ENCODE measurements at places on chromosomes 4 and X.

GRCh38 chr4:15774020-15774420 lies 4.1 kb upstream of the CD38 start:
- no peak for DNase-seq

DNA sequence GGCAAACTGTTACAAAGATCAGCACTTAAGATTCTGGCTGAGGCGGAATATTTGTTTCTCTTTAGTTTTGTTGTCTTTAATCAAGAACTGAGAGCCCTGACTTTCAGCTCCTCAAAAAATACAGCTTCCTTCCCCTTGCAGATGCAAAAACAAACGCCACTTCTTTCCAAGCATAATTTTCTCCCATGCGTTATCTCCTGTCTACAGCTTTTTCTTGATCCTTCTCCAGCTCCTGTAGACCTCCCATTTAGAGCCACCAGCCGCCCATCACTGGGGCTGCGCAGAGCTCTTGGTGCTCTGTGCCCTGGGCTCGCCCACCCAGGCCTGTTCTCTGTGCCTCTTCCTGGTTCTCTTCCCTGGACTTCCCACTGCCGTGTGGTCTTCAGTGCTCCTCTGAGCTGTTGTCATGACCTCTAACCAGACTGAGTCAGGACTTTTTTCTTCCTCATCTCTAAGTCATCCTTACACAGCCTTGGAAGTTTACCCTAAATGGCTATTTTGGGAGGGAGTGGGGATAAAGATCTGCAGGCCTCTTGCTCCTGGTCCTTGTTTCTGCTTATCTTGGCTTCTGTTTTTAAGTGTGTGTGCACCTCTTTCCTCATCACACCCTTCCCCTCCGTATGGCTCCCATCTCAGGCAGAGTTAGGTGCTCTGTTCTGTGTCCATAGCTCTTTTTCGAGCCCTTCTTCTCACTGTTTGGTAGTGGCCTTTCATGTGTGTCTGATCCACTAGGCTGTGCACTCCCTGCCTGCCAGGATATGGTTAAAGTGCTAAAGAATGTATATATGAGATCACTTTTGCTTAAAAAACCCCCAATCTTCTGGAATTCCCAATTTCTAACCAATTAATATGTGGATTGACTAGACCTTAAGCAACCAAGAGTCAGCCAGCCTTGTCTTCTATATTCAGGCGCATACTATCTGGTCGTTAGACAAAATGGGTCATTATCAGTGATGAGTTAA lies 122.5 kb downstream of the PTTG2 start:
- DNase-seq: no peak

DNA sequence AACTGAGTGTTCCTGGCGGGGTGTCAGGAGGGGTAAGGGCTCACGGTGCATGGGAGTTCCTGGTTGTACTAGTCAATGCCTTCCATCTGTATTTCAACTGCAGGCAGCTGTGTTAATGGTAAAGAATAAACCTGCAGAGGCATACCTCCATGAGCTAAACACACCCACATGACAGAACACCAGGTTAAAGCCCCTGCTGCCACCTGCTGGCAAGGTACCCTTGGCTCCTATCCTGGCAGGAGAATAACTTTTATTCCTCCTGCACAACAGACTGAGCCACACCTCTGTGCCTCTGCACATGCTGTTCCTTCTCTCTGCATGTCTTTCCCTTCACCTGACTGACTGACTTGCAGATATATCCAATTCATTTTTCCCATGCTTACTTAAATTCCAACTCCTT lies 11.1 kb downstream of the ITIH6 start:
- DNase-seq: no peak

DNA sequence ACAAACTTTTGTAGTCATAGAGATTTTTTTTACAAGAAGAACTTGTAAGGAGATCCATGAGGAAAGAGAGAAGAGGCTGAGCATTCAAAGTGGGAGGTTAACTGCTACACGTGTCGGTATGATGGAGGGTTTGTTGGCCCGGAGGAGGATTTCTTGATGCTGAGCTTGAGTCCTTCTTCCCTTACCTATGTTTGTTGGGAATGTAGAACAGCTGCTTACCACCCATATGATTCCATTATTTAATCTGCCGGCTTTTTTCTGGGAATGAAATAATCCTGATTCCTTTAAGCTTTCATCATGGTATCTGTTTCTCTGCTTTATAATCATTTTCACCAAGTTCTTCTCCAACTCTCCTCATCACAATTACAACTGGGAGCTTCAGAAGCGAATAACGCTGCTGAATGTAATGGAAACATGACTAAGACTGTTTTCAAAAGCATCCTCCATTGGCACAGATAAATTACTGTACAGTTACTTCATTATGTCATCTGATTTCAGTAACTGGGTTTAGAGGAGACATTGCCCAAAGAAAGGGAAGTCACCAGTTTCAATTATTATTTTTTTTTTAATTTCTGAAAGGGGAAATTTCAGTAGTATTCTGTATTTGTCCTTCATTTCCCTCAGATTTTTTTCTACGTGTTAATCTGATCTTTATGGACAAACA lies 420.6 kb downstream of the SPRY1 start:
- DNase-seq: no peak

GRCh38 chr4:62474802-62475201 lies 1274.7 kb downstream of the ADGRL3 start:
- DNase-seq: no peak

- DNase-seq: no peak
These were observed 27.8 kb upstream of the RNF128 start for GRCh38 chrX:106698693-106699092.

- DNase-seq: no peak
These were observed 287.9 kb upstream of the PUDP start for GRCh38 chrX:7435822-7436221.

GRCh38 chrX:91435395-91435794 lies 756 bp downstream of the PABPC5 start:
- DNase-seq: no peak

DNA sequence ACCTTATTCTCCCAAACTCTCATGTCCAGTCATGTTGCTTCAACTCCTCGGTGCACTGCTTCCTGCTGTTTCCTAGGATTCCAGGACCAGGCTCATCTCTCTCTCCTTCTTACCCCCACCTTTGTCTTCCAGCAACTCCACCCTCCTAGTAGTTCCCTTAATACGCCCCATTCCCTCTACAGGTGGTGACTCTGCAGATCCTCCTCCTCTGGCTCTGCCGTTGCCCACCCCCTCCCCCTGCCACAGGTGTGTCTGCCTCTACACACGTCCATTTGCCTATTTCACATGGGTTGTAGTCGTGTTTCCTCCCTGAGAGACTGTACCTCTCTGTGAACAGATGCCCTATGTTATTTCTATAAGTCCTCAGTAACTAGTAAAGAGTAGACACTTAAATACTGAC lies 32.4 kb downstream of the CDS1 start:
- DNase-seq: no peak

- no peak for DNase-seq
These were observed 68.9 kb downstream of the ENOX2 start for GRCh38 chrX:130834149-130834548.

GRCh38 chrX:31545726-31546125 lies 473.9 kb upstream of the FTHL17 start:
- DNase-seq: no peak

DNA sequence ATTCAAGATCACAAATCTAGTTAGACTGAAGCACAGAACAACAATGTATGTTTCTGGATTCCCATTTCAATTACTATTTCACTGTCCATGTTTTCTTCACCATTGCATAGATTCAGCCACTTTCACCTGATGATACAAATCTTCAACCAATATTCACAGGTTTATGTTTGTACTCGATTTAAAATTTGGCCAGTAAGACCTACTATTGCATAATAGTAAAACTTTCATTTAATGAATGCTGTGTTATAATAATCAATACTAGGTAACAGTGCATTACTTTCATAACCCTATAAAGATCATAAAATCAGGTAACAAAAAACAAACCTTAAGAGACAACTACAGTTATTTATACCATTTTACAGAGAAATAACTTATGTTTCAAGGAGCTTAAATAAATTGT lies 2209.1 kb downstream of the ARAP2 start:
- no peak for DNase-seq

- DNase-seq: peak; percentile 76
These were observed 36.1 kb upstream of the IQSEC2 start for GRCh38 chrX:53317365-53318069.

DNA sequence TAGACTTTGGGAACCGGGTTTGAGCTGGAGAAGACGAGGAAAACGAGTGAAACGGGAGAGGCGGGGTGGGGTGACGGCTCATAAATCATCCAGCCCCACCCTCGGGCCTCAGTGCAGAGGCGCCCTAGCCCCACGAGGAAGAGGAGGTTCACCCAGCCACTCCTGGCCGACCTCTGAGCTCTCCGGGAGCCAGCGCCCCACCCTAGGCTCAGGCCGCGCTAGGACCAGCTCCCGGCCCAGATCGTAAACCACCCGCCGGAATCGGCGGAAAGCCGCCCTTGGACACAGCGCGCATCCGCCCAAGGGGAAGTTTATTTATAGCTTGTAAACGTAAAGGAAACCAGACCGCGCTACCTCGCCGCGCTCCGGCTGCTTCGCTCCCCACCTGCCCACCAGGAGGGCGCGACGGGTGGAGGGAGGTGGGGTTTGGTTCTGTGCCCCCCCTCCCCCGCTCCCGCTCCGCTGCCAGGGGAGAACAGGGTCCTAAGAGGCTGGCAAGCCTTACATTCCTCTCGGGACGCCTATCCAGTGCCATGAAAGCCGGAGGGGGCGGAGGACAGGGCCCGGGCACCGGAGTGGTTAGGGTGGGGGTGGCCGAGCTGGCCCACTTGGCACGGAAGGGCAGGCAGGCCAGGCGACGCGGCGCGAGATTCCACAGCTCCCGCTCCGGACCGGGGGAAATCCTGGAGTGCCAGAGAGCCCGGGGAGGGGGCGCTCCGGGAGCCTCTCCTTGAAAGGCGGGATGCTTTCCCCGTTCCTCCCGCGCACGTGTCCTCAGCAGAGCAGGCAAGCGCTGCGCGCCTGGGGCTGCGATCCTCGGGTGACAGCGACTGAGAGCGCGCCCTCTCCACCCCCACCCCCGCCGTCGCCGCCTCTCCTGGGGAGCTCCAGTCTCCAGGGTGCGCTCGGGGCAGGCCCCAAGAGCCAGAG lies 84.2 kb downstream of the BCOR start:
- DNase-seq: peak; percentile 74

- peak; percentile 96 for DNase-seq
These were observed at the start of gene APBB2 for GRCh38 chr4:41214136-41214824. Gene APBB2 (minus strand): TSS chr4:41214542. CDS start chr4:41033254, 181,288 bp downstream.

GRCh38 chr4:145279122-145279960 lies 99.0 kb upstream of the OTUD4 start:
- no peak for DNase-seq

DNA sequence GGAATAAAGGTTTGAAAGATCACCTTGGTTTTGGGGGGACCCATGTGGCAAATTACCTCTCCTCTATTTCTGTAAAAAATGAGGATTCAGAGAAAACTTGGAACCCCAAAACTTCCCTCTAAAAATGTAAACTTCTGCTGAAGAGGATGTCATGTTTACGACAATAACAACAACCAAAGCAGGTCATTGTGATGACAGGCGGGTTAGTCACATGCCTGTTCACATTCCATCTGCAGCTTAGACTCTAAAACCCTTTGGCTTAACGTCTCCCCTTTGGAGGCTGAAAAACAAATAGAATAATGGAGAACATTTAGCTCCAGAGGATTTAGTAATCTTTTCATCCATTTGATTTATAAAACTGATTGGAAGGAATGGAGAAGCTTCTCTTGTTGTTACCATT lies 75.0 kb upstream of the FAM9C start:
- no peak for DNase-seq
